CD8-positive, alpha-beta T cell (primary cell): ENCODE measurements at places on chromosomes 16 and 17.
A peak's percentile ranks its signal among the peaks of the same experiment; 100 is the strongest.

- DNase-seq: peak; percentile 70
Observed at GRCh38 chr16:89331371-89332109, 114.0 kb downstream of the ZNF778 start.

- no peak for DNase-seq
Observed at GRCh38 chr16:83809092-83809491, 1.3 kb downstream of the HSBP1 start.

- no peak for DNase-seq
Observed at GRCh38 chr16:67926181-67926750, 5.4 kb downstream of the CTRL start.

DNA sequence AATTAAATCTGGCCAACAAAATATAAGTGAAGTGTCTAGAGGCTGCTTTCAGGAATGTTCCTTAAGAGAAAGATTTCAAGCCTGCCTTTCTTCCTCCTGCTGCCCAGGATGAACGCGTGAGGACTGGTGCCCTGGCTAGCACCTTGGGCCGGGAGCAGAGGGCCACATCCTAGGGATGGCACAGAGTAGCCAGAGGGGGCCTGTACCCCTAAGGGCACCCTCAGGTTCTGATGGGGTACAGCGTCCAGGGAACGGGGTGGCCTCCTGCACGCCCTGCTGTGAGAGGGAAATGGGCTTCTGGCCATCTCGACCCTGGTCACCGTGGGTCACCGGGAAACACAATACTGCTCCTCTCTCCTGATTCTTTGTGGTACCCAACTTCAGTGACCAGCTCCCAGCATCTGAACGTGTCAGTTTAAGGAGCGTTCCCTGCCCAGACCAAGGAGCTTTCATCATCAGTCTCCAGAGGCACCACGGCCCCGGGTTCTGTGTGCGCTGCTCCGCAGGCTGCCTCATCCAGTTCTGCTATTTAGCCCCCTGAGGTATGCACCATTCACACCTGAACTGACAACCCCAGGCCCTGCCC, 40.3 kb downstream of the MAP1LC3B start:
- no peak for DNase-seq

GRCh38 chr17:48148029-48148770, 40.6 kb downstream of the SNX11 start:
- no peak for DNase-seq

DNA sequence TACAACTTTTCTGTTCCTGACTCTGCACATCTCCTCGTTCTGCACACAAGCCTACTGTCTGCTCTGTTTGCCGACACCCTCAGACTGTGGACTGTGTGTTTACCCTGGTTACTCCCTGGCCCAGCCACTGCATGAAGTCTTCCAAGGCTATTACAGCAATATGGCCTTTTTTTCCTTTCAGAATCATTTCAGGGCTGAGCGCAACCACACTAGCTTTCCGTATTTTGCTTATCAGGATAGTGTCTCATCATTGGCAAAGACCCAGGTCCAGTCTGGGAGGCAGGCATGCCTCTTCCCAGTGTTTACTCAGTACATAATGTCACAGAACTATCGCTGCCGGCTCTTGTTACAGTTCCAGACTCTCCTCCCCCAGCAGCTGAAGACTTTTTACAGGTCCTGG, 10.1 kb downstream of the DNAH9 start:
- DNase-seq: no peak

DNA sequence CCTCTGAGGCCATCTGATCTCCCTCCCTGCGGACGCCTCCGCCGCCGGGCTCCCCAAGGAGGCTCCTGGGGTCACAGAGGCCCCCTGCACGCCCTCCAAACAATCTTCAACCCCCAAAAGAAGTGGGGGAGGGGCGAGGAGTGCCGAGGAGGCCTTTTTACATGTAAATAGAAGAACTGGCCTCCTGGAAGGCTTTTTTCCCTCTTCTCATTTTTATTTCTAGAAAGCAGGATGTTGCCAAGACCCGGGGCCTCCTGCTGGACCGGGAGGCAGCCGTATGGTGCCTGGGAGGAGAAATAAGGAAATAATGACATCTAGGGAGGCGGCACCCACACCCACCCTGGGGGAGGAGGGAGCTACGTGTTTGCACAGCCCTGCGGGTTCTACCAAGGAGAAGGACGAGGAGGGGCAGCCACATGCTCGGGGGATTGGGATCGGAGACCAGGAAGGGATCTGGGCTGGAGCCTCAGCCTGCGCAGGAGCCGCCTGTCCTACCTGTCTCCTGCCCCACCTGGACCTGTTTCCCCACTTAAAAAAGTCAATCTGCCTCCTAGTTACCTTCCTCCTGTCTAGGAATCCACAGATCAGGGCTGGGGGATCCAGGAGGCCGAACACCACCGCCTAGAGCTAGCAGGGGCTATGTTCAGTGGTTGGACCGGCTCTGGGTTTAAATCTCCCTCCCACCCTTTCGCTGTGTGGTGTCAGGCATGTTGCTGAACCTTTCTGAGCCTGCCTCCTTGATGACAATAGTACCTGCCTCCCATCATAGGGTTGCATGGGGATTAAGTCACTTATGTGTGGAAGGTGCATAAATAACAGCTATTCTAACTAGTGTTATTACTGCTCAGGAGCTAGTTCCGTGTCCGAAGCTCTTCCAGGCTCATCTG, 175.7 kb upstream of the GSE1 start:
- DNase-seq: no peak

DNA sequence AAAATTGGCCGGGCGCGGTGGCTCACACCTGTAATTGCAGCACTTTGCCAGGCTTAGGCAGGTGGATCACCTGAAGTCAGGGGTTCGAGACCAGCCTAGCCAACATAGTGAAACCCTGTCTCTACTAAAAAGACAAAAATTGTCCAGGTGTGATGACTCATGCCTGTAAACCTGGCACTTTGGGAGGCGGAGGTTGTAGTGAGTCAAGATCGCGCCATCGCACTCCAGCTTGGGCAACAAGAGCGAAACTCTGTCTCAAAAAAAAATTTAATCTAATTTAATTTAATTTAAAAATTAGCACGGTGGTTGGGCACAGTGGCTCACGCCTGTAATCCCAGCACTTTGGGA, 1.6 kb upstream of the HBQ1 start:
- no peak for DNase-seq

DNA sequence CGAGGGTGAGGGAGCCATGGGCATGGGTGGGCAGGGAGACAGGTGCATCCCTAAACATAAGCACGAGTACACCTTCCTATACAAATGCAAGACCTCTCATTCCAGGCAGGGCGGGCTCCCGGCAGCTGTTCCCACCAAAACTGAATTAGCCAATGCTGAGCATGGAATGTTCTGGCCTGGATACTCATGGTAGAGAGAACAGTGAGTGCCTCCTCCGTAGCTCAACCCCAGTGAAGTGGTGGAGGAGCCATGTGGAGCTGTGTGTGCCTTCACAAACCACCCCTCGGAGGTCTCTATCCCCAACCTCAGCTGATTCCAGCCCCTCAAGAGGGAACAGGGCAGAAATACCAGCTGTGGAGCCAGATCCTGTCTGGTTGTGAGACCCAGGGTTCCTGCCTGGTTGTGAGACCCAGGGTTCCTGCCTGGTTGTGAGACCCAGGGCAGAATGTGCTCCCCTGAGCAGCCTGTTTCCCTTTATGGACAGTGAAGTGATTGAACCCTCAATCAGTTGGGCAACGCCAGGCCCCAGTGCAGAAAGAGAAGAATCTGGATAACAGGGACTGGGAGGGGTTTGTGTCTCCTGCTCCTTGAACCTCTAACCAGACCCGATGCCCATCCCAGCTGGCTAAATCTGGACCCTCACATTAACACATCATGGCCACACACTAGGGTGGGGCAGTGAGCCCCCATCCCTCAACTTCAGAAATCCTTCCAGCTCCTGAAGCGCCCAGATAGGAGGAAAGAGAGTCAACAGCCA, 2.4 kb upstream of the CDH16 start:
- DNase-seq: no peak

GRCh38 chr17:61427567-61427966, 24.7 kb upstream of the TBX4 start:
- no peak for DNase-seq

DNA sequence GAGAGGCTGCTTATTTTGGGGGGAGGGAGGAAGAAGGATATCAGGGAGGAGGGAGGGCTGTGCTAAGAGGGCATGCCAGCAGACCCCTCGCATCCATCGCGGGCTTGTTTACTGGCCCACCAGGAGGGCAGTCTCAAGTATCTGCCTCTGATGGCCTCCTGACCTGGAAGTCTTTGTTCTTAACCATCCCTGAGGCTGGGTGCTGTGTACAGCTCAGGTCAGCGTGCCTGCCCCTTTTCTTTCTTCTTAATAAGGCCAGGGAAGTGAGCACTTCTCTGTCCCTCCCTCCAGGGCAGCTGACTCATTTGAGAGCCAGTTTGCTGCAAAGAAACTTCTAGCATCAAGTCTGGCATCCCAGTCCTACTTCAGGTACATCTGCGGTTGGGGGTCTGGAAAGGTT, 157.0 kb downstream of the CCDC182 start:
- DNase-seq: no peak

DNA sequence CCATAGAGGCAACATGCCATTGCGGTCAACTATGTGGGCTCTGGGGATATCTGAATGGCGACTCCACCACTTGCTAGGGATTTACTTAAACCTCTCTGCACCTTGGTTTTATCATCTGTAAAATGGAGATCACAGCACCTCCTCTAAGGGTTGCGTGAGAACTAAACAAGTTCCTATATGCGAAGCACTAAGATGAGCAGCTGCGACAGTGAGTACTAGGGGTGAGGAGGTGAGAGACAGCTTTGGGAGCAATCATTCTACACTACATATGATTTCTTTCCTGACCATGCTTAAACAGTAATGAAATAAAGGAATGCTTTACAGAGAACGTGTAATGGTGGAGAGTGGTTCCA, 61.4 kb downstream of the CREBBP start:
- DNase-seq: no peak

DNA sequence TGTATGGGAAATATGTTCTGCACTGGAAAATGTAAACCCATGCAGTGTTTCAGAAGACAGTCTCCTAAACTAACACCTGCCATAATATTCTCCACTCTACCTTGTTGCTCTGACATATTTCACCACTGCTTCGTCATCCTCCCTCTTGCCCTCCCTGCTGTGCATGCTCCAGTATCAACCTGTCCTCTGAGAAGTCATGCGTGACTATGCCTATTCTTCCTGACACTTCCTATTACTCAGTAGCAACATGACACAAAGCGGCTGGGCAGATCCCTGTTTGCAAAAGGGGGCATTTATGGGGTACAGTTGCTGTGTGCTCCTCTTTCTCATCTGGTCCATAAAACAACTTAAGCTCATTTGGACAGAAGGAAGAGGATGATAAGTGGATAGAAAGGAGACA, 805.6 kb upstream of the EEF2KMT start:
- DNase-seq: no peak

DNA sequence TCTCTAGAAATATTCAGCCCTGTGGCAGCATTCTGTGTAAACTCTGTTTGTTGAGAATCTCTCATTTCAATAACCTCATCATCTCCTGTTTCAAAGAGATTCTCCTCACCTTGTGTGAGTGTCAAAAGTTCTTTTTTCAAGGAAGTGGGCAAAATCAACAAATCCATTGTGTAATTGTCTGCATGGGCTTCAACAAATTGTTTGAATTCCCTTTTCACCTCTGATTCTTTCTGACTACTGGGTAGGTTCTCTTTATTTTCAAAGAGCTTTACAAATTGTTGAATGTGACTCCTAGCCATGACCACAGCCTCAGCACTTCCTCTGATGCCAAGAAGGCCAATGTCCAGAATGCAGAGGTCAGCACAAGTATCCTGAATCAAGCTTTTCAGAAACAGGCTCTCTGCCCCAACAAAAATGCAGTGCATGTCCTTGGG, 48.0 kb downstream of the N4BP1 start:
- DNase-seq: no peak

DNA sequence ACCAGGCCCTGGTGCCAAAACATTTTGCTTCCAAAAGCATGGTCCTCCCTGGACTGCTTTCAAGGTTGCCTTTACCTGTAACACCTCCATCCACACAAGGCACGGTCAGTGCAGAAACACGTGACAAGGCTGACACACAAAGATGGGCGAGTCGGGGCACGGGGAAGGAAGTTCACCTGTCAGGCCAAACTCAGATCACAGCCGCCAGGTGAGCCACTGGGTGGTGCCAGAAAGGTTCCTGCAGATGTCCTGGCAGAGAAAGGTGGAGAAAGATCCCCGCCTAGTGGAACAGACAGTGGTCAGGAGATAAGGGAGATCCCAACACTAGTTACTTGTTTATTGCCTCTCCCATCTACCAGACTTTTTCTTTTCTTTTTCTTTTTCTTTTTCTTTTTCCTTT, 155.3 kb downstream of the AIPL1 start:
- DNase-seq: no peak

DNA sequence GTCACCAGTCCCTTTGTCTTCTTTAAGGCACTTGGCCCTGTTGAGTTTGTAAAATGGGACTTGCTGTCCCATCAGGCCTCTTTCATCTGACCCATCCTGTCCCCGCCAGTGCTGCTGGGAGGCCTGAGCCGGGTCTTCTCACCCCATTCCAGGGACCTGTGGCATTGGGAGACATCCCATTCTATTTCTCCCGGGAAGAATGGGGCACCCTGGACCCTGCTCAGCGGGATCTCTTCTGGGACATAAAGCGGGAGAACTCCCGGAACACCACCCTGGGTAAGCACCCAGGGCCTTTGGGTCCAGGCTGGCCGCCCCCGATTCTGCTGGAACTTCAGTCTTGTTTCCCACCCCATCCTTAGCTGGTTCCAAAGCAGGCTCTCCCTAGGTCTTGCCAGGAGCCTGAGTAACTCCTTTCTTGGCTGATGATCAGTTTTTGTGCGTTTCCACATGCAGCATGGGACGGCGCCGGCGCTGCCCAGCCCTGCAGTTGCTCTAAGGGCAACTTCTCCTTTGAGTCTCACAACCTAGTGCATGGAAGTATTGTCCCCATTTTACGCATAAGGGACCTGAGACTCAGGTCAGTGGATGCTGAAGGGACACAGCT, 4.1 kb downstream of the ZNF213 start:
- DNase-seq: no peak

- DNase-seq: no peak
Observed at GRCh38 chr16:67399749-67400704, 6.7 kb upstream of the TPPP3 start.

GRCh38 chr17:57288040-57288772, 31.9 kb downstream of the MSI2 start:
- DNase-seq: no peak

- DNase-seq: no peak
Observed at GRCh38 chr16:4353675-4354074, 2.6 kb upstream of the PAM16 start.

DNA sequence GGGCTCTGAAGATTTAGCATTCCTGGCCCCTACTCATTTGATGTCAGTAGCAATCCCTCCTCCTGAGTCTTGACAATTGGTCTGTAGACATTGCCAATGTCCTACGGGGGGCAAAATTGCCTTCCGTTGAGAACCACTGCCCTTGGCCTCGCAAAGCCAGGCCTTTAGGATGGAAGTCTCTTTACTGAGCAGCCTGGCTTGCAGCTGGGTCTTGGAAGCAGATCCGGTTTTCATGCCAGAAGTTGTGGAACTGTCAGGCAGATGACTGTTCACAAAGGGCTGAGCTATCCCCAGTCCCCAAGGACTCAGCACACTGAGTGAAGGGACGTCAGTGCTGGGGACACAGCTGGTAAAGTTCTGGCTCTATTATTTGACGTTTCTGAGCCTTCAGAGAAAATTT, 83.2 kb downstream of the WSCD1 start:
- DNase-seq: no peak

- no peak for DNase-seq
Observed at GRCh38 chr17:3915581-3915994, 677 bp downstream of the P2RX1 start.
